ENCODE measurements at places on chromosomes 5 and 9. TPM values are rescaled to one million over a fixed set of nuclear protein-coding genes. Genes with fewer than 3 reads are reported as not detected.

The SAPCD2 gene
- 12.1 TPM for polyA plus RNA-seq

The PPP2R2B gene
- 8.0 TPM for polyA plus RNA-seq

The C7 gene
- polyA plus RNA-seq: 53.9 TPM

The CDKN2B-AS1 gene
- 1.7 TPM for polyA plus RNA-seq

The ANKRD18A gene
- polyA plus RNA-seq: 0.51 TPM
